ENCODE measurements at places on chromosomes 1 and 21. TPM values are rescaled to one million over a fixed set of nuclear protein-coding genes. Genes with fewer than 3 reads are reported as not detected.

DNA sequence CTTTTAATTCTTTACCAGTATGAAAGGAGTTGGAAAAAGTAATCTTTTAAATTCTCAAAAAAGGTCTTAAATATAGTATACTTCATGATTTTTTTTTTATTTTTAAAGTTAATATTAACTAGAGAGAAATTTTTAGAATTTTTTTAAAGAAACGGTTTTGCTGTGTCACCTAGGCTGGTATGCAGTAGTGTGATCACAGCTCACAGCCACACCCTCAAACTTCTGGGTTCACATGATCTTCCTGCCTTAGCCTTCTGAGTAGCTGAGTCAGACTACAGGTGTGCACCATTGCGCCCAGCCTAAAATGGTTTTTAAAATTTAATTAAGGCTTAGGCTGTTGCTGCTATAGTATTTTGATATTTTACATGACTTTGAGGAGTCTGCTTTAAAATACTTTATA is 52.4 kb downstream of the TLCD4 start:
- DNase-seq: no peak

DNA sequence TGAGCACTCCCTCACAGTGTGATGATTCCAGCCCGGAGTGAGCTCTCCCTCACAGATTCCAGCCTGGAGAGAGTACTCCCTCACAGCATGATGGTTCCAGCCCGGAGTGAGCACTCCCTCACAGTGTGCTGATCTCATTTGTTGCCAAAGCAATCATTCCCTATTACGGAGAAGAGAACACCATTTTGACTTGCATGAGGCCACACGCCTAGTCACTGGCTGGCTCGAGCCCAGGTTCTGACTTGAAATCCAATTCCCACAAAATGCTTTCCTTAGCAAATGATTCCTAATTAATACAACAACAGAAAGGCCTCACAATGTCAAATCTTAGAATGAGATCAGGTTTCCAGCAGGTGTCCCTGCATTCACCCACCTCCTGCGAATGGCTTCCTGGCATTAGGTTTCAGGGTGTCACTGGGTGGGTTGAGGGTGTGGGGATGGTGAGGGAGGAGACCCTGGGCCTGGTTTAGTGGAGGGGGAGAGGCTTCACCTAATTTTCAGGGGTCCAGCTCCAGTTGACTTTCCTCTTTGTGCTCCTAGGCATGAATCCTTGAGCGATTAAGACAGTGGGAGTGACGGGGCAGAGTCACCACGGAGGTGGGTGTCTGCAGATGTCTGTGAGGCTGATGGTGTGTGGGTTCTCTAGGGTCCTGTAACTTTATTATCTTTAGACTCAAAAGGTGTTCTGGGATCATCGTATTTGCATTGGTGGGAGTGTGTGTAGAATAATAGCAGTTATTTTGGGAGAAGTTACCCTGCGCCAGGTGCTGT is 158.5 kb downstream of the KCNJ6 start:
- DNase-seq: no peak

DNA sequence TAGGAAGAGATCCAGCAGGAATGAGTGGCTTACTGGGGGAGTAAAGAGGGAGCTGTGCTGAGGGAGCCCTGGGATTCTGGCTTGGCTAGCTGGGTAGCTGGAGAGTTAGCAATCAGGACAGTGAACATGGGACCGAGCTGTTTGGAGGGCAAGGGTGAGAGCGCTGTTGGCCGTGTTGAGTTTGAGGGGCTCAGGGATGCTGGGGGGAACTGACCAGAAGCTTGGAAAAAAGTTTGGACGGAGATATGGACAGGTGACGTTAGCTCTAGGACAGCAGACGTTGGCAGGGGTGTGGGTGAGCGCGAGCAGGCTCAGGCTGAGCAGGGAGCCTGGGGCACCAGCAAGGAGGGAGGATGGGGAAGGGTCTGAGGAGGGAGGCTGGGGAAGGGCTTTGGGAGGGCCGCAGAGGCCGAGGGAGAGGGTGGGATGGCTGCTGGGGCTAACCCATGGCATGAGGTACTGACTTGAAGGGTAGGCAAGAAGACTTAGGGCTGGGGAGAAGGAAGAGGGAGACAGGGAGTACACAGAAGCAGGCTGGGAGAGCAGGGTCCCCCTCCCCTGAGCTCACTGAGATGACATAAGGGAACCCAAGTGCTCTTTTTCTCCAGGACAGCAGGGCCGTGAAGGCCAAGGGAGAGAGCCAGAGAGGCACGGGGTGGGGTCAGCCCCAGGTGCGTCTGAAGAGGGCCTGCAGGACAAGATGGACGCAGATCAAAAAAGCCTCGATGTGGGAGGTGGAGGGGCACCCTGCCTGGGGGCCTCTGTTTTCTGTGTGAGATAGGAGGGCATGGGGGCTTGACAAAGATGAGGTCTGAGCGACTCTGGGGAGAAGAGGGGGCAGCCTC is 8.2 kb downstream of the SH2D2A start:
- DNase-seq: no peak

The WDR26 gene
- total RNA-seq: 67.0 TPM

The PRKCZ gene
- 28.1 TPM for total RNA-seq

The B3GALT2 gene
- total RNA-seq: 54.9 TPM

GRCh38 chr1:232598837-232599177 is 31.1 kb downstream of the SIPA1L2 start:
- DNase-seq: no peak

- DNase-seq: no peak
Measured at GRCh38 chr1:9652379-9653209, 1.1 kb downstream of the PIK3CD start.

GRCh38 chr21:26470351-26471098 is 102.6 kb downstream of the CYYR1 start:
- no peak for DNase-seq

- DNase-seq: no peak
Measured at GRCh38 chr21:40146216-40146837, 279.1 kb downstream of the PCP4 start.

The ADAM15 gene
- 70.7 TPM for total RNA-seq

The RGS4 gene
- 1.7 TPM for total RNA-seq

DNA sequence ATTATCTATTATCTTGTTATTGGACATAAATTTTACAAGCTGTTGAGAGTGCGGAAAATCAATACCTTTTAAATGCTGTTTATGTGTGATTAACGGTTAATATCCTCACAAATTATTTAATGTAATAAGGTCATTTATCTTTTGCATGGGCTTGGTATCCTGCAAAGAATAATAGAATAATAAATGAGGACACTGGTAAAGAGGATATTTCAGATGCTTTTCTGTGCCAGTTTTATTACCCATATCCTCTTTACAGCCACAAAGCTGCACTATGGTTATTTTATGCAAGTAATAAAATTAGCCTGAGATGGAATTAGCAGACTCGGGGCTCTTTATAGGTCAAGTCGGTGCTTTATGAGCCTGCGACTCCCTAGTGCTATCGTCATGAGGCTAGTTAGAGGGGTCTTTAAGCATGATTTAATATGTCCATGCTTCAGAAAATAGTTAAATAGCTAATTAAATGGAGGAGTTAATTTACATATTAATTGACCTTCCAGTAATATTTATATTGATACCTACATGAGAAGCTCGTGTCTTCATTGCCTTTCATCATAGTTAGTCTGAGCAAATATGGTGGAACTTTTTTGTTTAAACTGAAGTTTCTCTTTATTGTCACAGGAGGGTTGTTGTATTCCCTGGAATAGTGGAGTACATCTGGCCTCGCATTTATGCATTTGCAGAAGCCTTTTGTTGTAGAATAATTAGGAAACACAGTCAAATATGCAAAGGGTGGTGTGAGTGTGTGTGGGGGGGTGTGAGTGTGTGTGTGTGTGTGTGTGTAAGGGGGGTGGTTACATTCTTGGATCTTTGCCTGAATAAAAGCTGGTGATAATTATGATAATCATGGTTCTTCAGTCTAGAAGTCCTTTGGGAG is 120.3 kb downstream of the ATG4C start:
- DNase-seq: no peak

The HTR6 gene
- not detected for total RNA-seq

The CDKN2C gene
- 24.9 TPM for total RNA-seq

GRCh38 chr1:21673277-21673780 is 4.2 kb upstream of the RAP1GAP start:
- DNase-seq: peak; percentile 86

GRCh38 chr21:16264319-16264718 is 534.5 kb downstream of the USP25 start:
- DNase-seq: no peak

GRCh38 chr1:53440633-53441032 is 18.6 kb upstream of the DMRTB1 start:
- no peak for DNase-seq

- DNase-seq: peak; percentile 63
Measured at GRCh38 chr1:156894001-156894400, 483 bp downstream of the PEAR1 start.

DNA sequence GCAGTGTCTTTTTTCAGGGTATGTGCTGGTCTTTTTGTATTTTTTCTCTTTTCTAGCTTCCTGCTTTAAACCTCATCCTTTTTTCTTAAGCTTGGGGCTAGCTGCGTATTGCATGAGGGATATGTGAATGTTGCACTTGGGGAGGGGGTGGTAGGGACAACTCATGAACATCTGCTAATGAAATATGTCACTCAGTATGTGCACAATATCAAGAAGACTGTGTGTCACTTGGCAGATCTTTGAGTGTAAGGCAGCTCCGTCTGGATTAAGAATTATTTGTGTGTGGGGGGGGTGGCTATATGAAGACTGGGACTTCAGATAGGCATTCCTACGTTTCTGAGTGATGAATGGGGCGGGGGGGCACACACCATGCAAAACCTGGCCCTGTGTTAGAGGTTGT is 170.4 kb upstream of the CACNA1E start:
- DNase-seq: no peak

GRCh38 chr1:121418369-121419049 is 233.7 kb downstream of the SRGAP2C start:
- no peak for DNase-seq

DNA sequence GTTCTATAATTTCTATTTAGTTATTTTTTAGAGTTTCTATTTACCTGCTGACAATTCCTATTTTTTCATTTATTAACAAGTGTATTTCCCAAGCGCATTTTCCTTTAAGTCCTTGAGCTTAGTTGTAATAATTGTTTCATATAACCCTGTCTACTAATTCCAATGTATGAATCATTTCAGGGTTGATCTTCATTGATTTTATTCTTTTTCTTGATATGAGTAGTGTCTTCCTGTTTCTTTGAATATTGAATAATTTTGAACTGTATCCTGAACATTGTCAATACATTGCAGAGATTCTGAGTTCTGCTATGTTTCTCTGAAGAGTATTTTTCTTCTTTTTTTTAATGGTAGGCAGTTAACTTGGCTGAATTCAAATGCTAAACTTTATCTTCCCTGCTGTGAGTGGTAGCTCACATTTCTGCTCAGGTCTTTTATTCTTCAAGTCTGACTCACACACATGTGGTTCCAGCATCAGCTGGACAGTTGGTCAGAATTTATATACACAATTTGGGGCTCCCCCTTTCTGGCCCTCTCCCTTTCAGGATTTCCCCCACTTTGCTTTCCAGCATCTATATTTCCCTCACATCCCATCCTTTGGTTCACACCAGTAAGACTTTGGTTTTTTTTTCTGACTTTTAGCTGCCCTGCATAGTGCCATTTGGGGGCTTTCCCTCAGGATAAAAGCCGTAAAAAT is 54.4 kb upstream of the WDR26 start:
- DNase-seq: no peak

The RIPK4 gene
- total RNA-seq: 0.94 TPM

GRCh38 chr21:26739189-26739588 is 106.0 kb downstream of the ADAMTS1 start:
- DNase-seq: no peak

The ARHGEF10L gene
- total RNA-seq: 56.3 TPM

DNA sequence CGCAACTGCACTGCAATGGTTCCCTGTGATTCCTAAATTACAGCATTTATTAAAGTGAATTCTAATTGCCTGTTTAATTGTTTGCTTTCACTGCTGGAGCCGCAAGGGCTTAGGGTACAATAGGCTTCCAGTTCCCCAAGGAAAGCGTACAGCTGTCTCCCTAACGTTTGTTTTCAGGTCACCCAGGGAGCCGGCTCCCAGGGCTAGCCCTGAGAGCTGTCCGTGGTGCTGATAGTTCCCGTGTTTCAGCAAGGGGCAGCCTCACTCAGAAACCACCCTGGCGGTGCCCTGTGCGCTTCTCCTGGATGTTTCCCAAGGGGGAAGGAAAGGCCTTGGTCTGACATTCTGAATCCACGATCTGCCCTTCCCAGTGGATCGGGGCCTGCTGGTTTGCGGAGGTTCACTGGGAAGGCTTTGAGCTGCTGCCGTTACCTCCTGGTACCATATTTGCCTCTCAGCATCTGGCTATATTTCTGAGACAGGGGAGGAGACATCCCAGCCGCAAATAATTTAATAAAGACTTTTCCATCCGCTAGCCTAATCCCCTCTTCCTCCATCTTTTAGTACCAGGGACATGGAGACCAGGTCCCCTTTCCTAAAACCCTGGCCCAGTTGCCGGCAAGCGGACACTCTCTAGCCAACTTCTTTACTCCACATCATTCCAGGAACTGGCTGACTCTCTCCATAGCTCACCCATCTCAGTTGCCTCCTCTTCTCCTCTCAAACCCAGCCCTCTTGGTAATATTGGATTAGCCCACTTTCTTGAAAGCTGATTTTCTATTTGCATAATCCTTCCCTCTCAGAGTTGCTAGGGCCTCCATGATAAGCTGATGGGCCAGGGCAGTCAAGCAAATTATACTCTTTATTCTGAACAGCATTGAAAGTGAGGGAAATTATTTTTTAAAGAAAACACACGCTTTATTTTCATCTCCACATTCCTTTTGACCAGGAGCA is 149.0 kb downstream of the IGSF21 start:
- DNase-seq: peak; percentile 71

DNA sequence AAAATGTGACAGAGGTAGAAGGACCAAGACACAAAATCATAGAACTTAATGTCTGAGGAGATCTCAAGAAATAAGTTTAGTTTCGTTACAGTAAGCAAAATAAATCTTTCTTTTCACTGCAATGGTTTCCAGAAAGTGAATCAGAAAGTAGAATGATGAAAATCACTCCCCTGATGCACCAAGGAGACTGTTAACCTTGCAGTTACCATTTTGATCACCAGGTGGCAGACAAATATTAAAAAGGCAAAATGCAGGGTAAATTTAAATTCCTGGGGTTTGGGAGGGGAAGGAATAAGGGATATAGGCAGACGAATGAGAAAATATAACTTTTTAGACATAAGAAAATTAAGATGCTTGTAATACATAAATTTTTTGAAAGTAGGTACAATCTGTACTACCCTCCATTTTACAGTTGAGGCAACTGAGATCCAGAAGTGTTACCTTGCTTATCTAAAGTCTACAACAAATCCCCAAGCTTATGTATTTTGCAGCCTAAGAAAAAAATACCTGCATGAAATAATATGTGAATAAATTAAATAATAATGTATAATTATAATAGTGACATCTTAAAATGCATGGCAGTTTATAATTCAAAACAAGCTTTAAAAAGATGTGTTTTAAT is 253.2 kb downstream of the CRB1 start:
- no peak for DNase-seq

DNA sequence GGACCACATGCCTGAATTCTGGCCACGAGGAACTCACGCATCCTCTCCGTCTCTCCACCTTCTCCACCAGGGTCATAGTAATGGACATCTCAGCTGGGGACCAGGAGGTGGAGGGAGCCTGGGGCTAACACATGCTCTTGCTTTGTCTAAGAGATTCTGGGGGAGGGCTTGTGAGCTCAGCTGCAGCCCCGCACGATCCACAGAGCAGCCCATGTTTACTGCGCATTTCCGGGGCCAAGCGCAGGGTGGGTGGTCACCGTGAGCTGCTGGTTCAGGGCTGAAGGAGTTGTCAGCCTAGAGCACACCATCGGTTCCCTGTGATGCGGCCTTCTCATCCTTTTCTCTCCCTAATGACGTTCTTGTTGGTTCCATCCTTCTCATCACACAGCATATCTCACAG is 7.5 kb upstream of the TFF2 start:
- no peak for DNase-seq
